Umbilical cord (tissue), 2 donors: ENCODE measurements at places on chromosomes 2 and 18. TPM values are rescaled to one million over a fixed set of nuclear protein-coding genes. Genes with fewer than 3 reads are reported as not detected.

DNA sequence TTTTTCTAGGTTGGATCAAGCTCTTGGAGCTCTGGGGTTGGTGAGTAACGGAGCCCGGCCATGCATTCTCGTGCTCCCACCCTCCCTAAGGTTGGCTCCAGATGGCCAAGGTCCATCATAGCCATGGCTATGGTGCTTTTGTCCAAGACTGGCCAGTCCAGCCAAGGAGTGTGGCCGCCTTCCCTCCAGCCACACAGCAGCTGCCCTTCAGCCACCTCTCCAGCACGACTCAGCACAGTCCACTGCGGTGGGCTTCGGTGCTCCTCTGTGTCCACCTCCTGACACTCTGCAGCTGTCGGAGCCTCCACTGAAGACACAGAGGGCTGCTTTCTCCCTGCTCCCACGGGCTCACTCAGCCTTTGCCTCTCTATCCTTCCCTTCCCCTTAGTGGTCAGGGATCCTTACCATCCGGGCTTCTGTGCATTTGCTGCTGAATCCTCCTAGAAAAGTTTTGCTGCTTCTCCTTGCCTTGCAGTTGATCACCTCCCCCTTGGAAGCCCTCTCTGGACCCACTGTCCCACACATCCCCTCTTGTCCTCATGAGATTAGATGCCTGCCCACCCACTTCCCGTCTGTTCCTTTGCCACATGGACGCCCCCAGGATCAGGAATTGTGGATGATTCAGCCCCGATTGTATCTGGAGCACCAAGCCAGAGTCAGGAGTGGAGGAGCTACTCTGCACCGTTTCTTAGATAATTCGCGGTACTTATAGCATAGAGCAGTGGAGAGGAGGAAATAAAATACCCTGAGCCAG, 177.1 kb upstream of the COPS8 start:
- no peak for DNase-seq

GRCh38 chr2:148704247-148704646, 59.7 kb downstream of the EPC2 start:
- no peak for DNase-seq

SYT4 gene
- 1.9 TPM for total RNA-seq

GALNT14 gene
- 5.1 TPM for total RNA-seq

GRCh38 chr2:220076734-220077133, 449.3 kb downstream of the SLC4A3 start:
- peak; percentile 48 for DNase-seq

GPAT2 gene
- 2.6 TPM for total RNA-seq

DNA sequence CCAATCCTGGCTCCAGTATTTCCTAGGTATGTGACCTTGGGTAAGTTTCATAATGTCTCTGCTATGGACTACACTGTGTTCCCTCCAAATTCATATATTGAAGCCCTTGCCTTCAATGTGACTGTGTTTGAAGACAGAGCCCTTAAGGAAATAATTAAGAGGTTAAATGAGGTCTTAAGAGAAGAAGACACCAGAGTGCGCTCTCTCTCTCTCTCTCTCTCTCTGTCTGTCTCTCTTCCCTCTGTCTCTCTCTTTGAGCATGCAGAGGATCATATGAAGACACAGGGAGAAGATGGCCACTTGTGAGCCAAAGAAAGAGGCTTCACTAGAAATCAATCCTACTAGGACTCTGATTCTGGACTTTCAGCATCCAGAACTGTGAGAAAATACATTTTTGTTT, 52.2 kb downstream of the NXPH2 start:
- no peak for DNase-seq

- no peak for DNase-seq
Measured at GRCh38 chr2:3254442-3254941, 123.1 kb downstream of the EIPR1 start.

- DNase-seq = no peak
Measured at GRCh38 chr2:69567157-69567908, 76.2 kb downstream of the AAK1 start.

NEUROD1 gene
- 5.3 TPM for total RNA-seq

SERPINB11 gene
- total RNA-seq = 16.6 TPM

GRCh38 chr2:129744649-129745048, 234.8 kb upstream of the RAB6C start:
- no peak for DNase-seq

DNA sequence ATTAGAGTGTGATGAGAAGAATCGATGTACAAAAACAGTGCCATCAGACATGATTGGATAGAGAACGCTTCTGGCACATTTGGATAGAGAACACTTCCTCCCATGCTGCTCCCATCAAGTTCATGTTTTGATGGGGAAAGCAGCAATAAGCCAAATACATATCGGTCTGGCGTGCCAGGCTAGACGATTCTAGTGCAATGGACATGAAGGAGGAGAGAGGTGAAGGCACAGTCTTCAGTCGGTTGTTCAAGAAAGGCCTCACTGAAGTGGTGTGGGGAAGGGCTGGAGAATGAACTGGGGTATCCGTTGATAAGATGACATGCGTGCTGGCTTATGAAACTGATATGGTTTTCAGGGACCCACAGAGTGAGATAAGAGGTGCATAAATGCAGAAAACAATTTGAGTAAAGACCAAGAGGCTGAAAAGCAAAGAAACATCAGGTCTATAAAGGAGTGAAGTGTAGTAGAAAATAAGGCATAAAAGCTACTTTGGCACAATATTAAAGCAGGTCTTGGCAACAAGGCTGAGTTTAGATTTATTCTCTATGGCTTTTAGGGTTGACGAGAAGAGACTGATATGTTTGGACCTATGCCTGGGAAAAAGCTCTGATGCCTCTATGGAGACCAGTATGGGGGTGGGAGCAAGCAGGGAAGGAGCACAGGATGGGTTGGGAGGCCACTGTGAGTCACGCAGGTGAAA, 117.6 kb upstream of the PIEZO2 start:
- DNase-seq = peak; percentile 67

DNA sequence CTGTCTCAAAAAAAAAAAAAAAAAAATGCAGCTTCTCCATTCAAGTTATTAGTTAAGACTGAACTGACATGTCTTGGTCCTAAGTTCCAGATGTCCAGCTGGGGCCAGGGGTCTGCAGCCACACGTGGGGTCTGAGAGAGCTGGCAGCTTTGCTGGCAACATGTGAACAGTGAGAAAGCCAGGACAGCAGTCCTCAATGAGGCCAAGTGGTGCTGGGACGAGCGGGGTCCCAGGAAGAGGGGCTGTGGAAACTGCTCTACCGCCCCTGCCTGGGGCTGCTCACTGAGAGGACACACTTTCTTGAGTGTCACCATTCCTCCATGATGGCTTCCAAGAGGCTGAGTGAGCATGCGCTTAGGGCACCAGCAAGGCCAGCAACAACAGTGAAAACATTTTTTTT, 100.7 kb upstream of the TAF1B start:
- no peak for DNase-seq

GRCh38 chr2:182496596-182496995, 69.8 kb upstream of the PDE1A start:
- DNase-seq = no peak

DNA sequence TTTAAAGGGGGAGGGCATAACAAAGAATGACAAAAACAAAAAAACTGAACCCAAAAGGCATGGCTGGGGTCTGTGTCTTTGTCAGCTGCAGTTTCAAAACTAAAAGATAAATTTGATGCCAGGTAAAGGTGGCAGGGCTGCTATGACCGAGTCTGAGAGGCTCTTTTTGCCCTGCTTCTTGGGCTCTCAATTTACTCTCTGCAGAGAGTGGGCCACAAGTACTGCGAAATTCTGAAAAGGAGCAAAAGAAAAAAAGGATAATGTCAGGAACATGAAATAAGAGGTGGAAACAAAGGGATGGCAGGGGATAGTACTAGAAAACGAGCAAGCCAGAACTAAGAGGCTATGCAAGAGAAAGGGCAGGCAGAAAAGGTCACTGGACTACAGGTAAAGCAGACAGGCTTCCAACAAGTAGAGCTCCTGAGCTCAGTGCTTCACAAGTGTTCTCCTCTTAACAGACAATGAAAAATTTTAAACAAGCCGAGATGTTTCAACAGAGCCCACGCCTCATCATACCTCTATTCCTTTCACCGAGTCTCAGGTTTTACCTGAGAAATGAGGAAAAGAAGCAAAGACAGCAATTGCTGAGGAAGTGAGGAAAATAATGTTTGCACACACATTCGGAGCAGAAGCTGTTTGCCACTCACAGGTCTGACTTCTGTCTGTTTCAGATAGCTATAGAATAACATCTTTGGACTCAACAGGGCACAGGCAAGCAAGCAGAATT, 7.3 kb downstream of the IRS1 start:
- DNase-seq = no peak

GRCh38 chr2:128280901-128281321, 37.8 kb downstream of the HS6ST1 start:
- DNase-seq = peak; percentile 33

DNA sequence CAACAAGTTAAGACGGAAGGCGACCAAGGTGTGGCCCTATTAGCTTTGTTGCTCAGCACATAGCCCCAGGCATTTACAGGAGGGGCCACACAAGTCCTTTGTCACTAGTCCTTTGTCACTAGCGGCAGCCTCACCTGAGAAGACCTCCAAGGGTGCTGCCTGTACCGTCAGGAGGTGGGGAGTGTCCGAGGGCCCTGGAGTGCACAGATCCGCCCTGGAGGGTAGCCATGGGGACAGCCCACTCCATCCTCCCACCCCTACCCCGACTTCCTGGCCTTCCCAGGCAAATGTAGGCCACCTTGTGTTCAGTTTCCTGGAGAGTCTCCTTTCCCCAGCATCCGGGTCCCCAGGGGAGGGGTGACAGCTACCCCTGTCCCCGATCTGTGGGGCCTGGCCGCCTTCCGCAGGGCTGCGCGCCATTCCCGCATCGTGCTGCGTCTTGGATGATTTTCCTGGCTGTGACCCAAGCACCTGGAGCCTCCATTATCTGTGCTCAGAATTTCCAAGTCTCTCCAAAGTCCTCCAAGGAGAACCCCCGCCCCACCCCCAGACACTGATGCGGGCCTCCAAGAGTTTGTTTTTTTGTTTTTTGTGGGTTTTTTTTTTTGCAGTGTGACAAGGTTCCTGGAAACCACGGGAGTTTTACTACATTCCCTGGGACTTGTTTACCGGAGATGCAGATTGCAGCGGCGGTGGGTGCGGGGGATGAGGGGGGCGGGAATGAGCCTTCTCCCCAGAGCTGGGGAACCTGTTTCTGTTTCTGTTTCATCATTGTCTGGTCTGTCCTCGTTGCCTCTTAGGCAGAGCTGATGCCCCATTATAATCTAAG, 28.6 kb downstream of the TEX44 start:
- DNase-seq = no peak

CD8B2 gene
- 2.6 TPM for total RNA-seq

GRCh38 chr18:51867767-51868166, 472.2 kb upstream of the DCC start:
- DNase-seq = peak; percentile 17

DNA sequence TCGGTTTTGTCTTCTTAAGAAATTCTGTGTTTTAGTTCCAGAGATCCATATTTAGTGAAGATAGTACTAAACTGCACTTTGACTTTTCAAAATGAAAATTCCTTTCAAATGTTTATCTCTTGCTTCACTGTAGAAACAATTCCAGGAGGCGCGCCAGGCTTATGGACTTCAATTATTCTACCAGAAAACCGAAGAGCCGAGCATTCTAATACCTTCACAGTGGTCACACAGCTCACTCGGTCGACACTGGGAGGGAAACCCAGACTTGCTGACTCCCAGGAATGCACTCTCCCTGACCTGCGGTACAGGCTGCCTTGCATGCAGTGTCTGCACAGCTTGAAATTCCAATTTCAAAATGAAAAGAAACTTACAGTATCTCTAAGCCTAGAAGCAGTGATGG, 119.9 kb upstream of the PIEZO2 start:
- DNase-seq = peak; percentile 77

- DNase-seq = no peak
Measured at GRCh38 chr2:157404363-157404762, 39.5 kb downstream of the CYTIP start.

GRCh38 chr2:213187833-213188532, 36.6 kb upstream of the IKZF2 start:
- peak; percentile 69 for DNase-seq

- peak; percentile 63 for DNase-seq
Measured at GRCh38 chr2:207133820-207134519, 31.8 kb downstream of the KLF7 start.

TPGS2 gene
- 68.4 TPM for total RNA-seq

SP140L gene
- 4.1 TPM for total RNA-seq

GRCh38 chr2:4219571-4219970, 516.2 kb downstream of the DCDC2C start:
- no peak for DNase-seq

GRCh38 chr2:211413746-211414145, 857.3 kb downstream of the CPS1 start:
- DNase-seq = no peak

- DNase-seq = no peak
Measured at GRCh38 chr2:19785447-19785846, 116.3 kb downstream of the TTC32 start.

DNA sequence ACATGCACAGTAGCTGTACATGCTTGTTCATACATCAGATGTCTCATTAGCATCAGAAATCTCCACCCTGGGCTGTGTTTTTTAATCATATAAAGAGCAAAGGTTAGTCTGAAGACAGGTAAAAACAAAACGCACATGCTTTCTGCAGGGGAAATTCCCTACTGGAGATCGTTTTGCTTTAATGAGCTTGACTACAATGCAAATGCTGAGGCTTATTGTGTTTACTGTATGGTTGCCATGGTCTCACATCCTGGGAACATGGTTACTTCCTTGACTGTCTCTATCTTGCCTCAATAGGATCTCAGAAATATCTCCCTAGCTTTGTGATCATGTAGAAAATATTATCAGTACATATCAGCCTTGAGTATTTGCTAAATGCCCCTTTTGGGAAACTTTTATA, 336.5 kb upstream of the TFPI start:
- no peak for DNase-seq
